ENCODE measurements at places on chromosomes 13 and 19.
A peak's percentile ranks its signal among the peaks of the same experiment; 100 is the strongest.

- peak; percentile 42 for DNase-seq
Observed at GRCh38 chr13:24693862-24694471, 13.8 kb downstream of the ATP12A start.

- DNase-seq: no peak
Observed at GRCh38 chr19:3545669-3546034, 6.7 kb downstream of the TEKTIP1 start.

DNA sequence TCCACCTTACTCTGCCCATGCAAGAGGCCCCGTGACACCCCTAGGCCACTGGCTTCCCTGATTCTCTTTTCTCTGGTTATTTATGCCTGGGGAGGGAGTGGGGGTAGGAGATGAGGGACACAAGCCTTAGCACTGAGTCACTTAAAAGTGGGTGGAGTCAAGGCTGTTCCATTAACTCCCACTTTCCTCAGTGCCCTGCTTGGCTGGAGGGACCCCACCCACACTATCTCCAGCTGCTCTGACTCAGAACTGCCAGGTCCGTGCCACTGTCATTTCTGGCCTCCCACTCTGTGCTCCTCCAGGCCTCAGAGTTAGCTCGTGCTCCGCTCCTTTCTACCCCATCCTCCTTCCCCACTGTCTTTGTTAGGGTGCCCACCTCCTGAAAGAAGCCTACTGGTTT lies 113.4 kb upstream of the UQCRFS1 start:
- no peak for DNase-seq

DNA sequence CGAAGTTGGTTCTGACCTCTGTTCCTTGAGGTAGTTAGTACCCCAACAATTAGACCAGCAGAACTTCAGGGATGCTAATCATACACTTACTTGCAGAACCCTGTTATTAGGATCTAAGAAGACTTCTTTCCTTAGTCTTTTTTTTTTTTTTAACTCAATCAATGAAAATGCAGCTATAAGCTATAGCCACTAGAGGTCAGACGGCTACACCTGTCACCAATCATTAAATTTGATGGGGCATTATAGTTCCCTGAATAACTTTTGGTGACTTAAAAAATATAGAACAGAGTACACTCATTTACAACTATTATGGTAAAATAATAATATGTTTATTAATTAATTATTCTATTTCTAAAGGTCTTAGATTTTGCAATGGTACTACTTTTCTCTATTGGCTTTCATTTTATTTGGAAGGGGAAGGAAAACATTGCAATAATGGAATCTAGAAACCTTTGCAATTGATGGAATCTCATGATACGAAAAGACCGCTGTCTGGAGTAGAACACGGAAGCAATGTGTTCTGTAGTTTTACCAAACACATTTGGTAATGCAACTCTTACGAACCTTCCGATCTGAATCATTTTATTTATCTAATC lies 483.2 kb downstream of the DIAPH3 start:
- no peak for DNase-seq

DNA sequence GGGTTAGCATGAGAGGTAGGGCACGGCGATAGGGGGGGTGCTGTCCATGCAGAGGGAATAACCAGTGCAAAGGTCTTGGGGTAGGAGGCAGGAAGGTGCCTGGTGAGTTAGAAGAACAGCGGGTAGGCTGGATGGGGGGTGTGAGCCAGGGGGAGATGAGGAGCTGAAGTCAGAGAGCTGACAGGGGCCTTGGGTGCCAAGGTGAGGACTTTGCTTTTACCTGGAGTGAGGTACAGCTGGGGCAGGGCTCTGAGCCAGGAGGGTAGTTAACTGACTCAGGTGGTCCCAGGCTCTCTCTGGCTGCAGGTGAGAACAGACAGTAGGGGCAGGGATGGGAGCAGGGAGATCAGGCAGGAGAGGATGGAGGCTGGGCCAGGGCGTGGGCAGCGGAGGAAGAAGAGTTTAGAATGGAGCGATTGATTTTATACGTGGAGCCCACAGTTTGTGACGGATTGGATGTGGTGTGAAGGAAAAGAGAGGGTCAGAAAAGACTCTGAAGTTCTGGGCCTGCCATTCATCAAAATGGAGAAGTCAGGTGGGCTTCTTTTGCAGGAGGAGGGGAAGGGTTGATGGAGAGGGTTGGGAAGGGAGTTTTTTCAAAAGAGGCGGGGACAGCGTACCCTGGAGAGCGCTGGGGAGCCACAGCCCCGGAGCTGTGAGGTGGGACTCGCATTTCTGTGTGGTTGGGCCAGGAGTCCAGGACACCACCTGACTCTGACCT lies 1.2 kb upstream of the GRAMD1A start:
- no peak for DNase-seq

GRCh38 chr13:21402586-21403307 lies 56.4 kb downstream of the ZDHHC20 start:
- DNase-seq: no peak

- no peak for DNase-seq
Observed at GRCh38 chr19:13240312-13241022, 90.3 kb downstream of the IER2 start.

DNA sequence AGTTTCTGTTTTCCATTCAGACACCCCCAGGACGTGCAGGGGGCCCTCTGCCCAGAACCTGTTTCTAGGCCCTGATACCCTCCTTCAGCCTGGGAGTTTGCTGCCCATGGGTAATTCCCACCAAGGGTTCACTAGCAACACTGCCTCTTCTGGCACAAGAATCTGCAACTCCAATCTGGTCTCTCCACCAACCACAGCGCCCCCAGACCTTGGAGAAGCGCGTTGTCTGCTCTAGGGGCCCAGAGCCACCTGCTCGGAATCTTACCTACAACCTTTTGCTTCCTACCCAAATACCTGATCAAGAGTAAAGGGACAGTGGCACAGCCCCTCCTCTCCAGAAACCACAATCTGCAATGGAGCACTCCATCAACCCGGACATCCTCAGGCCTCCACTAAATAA lies 763 bp downstream of the ZNF180 start:
- no peak for DNase-seq

GRCh38 chr13:62337109-62337880 lies 921.6 kb upstream of the PCDH20 start:
- DNase-seq: no peak

DNA sequence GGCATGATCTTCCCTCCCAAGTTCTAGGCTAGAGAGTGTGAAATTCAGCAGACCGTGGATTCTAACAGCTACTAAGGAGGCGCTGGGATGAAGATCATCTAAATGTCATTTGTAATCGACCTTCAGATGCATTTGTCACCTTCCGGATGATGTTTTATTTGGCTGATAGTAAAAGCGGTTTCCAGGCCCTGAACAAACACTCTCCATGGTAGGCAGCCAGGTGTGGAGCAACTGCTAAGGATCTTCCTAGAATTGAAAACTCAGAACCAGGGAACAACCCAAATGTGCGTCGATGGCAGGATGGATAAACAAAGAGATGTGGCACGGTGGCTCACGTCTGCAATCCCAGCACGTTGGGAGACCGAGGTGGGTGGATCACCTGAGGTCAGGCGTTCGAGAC lies 107.2 kb upstream of the CACNA1A start:
- peak; percentile 82 for DNase-seq

GRCh38 chr19:39160889-39161672 lies 35.5 kb downstream of the PAK4 start:
- DNase-seq: no peak

- no peak for DNase-seq
Observed at GRCh38 chr13:111267784-111268183, 52.7 kb upstream of the TEX29 start.

DNA sequence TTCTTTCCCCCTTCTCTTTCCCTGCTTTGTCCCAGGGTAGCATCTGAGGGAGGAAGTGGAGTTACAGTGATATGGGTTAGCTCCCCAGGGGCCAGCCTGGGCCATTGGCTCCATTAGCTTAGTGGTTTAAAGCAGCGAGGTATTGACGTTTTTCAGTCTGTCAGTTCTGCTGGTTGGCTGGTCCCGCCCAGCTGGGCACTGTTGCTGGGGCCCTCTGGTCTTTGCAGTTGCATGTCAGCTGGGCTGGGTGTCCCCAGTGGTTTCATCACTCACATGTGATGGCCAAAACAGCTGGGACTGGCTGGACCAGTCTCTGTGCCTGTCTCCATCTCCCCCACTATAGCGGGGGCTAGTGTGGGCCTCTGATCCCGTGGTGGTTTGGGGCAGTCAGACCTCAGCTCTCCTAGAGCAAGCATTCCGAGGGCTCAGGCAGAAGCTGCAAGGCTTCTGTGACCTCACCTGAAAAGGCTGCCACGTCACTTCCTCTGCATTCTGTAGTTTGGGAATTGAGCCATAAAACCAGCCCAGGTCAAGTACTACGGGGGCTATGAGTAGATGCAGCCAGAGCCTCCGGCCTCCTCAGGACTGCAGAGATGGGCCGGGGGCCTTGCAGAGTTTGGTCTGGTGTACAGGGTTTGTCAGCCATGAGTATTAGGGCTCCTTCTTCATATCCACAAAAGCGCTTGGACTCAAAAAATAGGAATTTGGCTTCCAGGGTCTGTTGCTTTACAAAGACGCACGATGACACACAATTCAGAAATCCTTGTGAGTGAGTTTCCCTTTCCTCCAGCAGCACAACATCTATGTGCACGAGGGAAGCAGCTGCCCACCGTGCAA lies 30.0 kb downstream of the TSSK6 start:
- no peak for DNase-seq

DNA sequence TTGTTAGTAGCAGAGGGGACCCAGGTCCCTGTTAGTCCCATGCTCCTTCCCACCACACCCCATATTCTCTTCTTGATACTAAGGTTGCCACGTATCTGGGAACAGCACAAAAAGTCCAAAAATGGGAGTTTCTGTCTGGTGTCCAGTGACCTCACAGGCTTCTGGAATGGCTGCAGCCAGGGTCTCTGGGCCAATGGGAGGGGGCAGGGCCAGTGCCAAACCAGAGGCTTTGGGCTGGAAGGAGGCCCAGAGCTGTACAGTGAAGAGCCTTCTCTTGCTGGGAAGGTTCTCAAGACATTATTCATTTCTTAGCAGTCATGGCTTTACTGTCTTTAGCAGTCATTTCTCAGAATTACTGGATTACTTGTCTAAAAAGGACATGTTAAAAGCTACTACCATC lies 119.2 kb downstream of the FRY start:
- DNase-seq: no peak

GRCh38 chr13:79508224-79508961 lies 27.4 kb downstream of the NDFIP2 start:
- DNase-seq: no peak

DNA sequence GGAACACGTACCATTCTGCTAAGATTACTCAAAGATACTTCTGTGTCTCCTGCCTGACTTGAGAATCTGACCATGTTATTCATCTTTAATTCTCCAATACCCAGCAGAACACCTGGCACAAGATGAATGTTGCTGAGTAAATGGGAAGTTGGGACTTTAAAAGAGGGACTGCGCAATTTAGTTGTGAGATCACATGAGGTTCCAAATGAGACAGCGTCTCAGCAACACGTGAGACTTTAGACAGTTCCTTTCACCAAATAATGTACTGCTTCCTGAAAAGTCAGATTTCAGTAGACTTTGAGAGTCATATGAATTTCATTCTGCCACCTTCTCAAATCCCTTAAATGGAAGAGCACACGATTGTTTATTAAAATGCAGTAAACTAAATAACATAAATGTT lies 36.7 kb downstream of the DOCK9 start:
- no peak for DNase-seq

- DNase-seq: no peak
Observed at GRCh38 chr13:85806553-85807175, 7.4 kb upstream of the SLITRK6 start.

DNA sequence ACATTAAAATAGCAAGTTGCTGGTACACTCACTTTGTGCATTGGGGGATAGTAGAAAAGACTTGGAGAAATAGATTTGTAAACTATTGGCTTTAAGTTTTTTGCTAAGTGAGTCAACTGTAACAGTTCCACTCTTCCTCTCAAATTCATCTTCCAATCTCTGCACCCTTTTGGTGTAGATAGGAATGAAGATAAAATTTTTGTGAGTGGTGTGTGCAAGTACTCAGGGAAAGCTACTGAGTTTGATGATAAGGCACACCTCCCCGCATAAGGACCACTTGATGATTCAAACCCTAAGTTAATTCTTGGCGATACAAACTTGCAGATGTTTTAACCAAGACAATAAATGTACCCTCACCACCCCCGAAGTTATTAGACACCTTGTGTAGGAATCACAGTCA lies 168.3 kb upstream of the SLITRK1 start:
- DNase-seq: no peak

- DNase-seq: no peak
Observed at GRCh38 chr13:19634256-19634740, 839 bp downstream of the MPHOSPH8 start.

- no peak for DNase-seq
Observed at GRCh38 chr19:7643031-7643415, 6.1 kb downstream of the STXBP2 start.

GRCh38 chr13:45119469-45119990 lies 780 bp upstream of the GTF2F2 start:
- no peak for DNase-seq

- no peak for DNase-seq
Observed at GRCh38 chr13:107866941-107867623, 348.3 kb downstream of the LIG4 start.

DNA sequence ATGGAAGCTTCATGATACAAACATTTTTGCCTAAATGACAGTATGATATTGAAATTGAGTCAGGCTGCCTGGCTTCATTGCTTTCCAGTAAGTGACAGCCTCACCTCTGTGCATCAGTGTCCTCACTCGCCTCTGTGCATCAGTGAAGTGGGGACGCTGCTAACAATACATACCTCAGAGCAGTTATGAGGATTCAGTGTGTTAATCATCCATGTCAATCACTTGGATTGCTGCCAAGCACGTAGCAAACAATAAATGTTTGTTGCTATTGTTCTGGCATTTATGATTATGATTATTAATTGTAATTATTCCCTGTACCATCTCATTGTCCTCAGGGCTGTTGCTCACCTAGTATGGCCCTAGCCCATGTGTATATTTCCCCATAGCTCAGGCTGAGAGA lies 8.8 kb downstream of the PPP2R1A start:
- DNase-seq: no peak

GRCh38 chr19:4206818-4207484 lies 22.4 kb upstream of the EBI3 start:
- DNase-seq: no peak

- no peak for DNase-seq
Observed at GRCh38 chr19:53664760-53665159, 33.0 kb downstream of the DPRX start.

DNA sequence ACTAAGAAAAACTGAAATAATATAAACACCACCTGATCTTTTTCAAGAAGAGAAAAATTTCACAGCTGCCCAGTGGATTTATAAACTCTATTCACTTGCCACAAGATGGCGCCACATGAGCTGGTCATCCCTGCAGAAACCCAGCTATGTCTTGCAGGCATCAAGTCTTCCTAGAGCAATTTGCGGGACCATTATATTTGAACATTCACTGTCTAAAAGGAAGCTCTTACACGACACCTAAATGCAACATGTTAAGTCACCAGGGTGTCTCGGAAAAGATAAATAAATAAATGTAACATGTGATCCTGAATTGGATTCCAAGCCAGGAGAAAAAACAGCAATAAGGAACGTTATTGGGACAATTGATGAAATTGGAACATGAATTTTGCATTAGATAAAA lies 20.3 kb upstream of the AKT2 start:
- peak; percentile 68 for DNase-seq

GRCh38 chr13:22134261-22134660 lies 463.4 kb downstream of the FGF9 start:
- DNase-seq: no peak

All from NCI-H2029 (cell line).